Midbrain (tissue), 1 donor: ENCODE measurements at places on chromosomes 11 and 22.

DNA sequence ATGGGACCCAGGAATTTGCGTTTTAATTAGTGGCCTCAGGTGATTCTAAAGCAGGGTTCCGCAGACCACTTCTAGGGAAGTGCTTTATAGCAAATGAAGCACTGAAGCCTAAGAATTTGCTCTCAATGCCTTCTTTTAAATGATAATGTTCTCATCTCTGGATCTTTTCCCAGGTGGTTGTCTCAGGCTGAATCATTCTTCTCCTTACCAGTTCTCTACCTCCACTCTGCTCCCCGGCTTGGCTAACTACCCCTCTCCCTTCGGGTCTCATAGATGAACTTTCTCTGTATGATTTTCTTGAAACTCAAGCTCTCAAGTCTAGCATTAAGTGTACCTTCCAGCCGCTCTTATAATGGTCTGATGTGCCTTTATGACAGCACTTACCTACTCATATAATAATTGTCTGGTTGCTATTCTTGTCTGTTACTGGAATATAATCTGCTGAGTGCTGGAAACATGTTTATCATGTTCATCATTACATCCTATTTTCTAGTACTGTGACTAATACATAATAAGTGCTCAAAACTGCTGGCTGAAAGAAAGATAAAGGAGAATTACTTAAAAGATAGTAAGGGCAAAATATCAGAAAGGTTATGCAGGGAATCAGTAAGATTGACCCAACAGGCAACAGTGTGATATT lies 195.9 kb upstream of the SESN3 start:
- DNase-seq, result no peak

GRCh38 chr11:113519989-113520613 lies 44.9 kb upstream of the DRD2 start:
- DNase-seq, result no peak

- no peak for DNase-seq
Measured at GRCh38 chr11:44542372-44542771, 23.1 kb upstream of the CD82 start.

DNA sequence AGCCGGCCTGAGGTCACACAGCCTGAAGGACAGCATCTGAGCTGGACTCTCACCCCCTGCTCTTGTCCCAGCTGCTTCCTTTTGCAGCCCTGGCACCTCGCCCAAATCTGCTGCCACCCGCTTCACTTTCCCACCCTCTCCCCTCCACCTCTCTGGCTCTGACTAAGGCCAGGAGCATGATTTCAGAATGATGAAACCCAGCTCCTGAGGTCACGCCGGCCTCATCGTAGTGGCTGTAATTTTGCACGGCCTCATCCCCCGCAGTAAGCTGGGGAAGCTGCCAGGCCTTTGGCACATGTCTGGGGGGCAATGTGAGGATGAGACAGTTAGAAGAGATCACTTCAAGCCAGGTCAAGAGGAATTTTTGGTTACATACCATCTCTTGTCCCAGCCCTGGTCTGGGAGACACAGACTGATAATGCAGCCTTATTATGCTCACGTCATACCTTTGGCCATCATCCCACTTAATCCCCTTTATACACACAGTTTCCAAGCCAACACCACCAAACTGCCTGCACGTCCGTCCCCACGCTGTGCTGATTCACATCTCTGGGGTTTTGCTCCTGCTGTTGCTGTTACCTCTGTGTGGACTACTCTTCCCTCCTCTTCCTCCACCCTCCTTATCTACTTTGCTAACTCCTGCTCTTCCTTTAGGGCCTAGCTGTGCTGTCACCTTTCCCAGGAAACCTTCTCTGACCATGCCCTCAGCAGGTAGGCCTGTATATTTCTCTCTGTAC lies 58.1 kb downstream of the CHRDL2 start:
- DNase-seq, result no peak

DNA sequence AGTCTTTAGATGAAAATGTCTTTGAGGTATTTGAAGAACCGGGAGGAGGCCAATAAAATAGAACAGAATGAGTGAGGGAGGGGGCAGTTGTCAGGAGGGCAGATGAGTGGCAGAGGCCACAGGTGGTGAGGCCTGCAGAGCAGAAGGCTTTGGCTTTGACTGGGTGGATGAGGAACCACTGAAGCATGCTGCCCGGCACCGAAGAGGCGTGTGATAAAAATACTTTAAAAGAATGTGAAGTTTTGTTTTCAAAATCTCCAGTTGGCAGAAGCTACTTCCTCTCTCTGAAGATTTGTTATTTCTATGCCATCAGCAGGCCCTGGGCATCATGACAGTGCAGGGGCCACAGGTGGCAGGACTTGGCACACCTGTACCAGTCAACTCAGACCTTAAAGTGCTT lies 6.3 kb downstream of the MS4A12 start:
- DNase-seq, result no peak

DNA sequence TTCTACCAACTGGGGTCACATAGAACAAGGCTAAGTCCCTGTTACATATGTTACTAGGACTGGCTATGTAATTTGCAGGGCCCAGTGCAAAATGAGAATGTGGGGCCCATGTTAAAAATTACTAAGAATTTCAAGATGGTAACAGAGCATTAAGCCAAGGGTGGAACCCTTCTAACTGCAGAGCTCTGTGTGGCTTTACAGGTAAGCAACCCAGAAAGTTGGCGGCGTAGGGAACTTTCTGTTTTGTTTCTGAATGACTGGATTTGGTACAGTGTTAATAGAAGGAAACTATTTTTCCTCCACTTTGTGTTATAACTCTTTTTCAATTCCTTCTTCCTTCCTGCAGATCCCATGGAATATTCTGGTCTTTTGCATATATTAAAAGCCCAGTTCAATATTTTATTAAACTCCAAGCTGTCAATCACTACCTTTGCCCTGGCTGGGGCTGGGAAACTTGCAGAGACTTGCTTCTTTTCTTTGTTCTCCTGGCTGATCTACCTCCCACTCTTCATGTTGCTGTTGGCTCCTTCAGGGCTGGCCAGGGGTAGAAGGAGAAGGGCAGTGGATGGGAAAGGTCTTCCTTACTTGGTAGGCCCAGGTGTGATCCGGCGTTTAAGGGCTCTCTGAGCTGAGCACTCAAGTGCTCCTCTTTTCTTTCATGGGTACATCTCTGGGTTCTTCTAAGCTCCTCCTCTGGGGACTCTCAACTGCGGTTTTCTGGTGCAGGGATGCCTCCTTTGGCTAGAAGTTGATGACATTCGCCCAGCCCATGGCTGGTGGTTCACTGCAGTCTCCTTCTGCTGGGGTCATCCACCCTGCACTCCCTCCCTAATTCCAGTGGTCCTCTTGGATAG lies 67.7 kb downstream of the SNX19 start:
- no peak for DNase-seq

DNA sequence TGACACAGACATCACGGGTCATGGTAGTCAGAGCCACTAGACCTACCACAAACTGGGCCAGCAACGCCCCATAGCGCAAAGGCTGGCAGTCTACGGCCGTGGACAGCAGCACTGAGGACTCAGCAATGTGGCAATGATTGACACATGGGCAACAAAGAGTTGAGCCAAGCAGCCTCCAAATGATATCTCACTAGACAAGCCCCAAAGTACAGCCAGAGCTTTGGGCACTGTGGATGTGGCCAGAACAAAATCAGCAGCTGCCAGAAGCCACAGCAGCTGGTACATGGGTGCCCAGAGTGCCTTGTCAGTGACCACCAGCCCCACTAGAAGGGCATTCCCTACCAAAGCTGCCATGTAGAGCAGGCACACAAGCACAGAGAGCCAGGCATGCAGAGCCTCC lies 11.2 kb upstream of the UBQLNL start:
- no peak for DNase-seq

DNA sequence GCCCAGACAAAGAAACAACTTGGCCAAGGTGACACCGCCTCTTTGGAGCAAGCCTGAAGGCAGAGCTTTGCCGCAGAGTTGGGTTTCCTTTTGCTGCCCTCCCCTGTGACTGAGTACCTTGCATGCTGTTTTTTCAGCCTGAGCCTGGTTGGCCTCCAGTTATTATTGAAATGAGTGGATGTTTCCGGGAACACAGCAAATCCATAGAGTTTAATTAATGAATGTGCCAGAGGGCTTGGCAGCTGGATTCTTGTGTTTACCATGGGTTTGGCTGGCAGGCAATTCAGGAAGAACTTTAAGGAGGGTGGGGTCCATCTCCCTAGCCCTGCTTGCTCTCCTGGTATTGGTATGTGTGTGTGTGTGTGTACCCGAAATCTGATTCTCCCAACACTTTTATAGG lies 65.6 kb upstream of the CRYBB3 start:
- no peak for DNase-seq

DNA sequence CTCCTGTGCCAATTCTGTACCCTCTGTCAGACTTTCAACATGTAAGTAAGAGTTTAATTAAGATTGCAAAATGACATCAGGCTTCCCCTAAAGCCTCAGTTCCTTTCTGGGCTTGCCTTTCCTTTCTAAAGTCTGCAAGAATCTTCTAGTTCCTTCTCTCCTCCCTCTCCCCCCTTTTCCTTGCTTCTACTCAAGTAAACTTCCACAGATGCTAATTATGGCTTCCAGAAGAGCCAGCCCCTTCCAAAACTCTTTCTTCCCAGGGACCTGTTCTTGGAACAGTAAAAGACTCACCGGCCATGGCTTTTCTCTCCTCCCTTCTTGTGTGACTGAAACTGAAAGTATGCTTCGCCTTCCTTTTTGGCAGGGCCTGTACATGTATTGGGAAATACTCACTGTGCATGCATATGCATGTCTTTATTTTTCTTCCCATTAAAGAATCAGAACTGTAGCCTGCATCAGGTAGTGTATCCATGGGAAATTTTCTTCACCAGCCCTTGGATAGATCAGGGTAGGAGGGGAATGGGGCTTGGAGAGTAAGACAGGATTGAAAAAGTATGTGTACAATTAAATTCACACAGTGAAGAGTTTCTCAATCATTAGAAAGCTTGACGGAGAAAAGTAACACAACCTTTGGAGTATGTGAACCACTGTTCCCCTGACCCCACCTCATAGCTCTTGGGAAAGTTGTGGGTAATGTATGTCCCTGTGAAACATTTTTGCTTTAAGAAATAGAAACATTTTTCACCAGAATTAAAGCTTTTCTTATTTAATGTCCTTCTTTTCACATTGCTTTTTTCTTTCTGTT lies at the start of gene CASP1:
CASP1 (minus strand) TSS at position 332 of the 808 bp plus-strand sequence; CDS start at position 301, 31 bp downstream.
- DNase-seq, result no peak

DNA sequence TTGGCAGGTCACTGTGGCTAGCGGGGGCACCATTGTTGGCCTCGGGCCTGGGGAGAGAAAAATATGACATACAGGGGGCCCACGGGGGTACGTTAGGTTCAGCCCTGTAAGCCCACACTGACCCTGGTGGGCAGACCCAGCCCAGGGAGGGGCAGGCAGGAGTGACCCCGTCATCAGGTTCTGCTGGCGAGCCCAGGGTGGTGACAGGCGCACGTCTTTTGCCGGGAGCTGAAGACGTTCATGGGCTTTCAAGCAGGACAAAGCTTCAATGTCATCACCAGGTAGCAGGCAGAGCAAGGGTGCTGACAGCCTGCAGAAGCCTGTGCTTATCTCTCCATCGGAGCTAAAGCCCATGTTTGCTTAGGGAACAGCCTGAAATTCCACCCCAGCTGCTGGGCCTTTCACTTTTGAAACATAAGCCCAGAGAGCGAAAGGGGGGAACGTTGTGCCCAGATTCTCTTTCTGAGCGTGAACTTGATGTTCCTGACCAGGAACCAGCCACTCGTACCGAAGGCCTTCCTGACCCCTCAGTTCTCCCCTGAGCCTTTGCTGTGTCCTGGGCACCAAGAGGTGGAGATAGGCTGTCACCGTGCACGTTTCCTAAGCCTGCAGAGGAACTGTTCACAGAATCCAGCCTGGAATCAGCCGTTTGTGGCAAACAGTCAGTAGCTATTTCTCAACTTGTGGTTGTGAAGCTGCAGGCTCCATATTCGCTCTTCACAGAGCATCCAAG lies 74.0 kb upstream of the ATXN10 start:
- no peak for DNase-seq

GRCh38 chr11:65894034-65894591 lies 3.6 kb downstream of the CCDC85B start:
- no peak for DNase-seq

DNA sequence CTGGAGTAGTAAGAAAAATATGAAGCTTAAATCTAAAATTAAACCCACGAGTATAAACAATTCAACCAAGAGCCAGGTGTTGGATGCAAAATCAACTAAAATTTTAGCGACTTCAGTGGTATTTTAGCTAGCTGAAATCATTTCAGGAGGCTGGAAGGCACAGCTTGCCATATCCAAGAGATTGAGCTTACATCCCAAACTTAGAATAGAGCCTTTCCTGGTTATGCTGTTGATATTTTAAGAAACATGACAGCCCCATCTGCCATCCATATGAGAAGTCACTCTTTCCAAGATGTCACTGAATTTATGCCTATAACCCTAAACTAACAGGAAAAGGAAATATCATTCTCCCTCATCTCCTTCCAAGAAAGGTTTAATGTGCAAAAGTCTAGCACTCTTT lies 334.0 kb downstream of the KCNA4 start:
- no peak for DNase-seq

GRCh38 chr11:68377389-68377795 lies 65.0 kb downstream of the LRP5 start:
- no peak for DNase-seq

DNA sequence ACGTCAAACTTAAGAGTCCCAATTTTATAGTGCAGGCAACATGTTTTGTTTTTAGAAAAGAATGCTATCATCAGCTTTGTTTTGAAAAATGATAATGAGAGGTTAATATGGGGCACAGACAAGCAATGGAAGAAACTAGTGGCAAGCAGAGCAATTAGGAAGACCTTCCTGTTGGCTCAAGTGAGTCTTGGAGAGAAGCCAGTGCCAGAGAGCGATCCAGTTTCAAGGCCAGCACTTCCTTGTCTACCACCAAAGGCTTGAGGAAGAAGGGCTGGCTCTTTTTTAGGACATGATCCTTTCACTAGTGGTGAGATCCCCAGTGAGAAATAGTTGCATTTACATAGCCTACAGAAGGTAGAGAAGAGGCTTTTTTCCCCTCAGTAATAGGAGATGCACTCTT lies 1340.7 kb downstream of the LRRC4C start:
- no peak for DNase-seq

GRCh38 chr11:123362941-123363340 lies 67.1 kb upstream of the GRAMD1B start:
- no peak for DNase-seq

GRCh38 chr11:61833926-61834277 lies 5.8 kb downstream of the FADS2 start:
- DNase-seq, result no peak

DNA sequence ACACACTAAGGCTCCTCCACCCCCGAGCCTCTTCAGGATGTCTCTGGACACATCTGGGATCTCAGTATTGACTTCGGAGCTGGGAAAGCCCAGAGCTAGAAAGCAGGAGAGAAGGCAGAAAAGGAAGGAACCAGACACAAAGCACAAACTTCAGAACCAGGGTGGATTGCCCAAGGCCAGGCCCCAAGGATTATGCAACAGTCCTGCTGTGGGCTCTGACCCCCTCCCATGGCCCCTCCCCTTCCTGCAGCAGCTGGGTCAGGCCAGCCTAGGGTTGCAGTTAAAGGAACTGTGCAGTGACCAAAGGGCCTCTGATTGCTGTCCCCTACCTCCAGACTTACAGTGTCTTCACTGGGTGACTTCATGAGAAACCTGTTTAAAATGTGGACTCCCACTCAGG lies 5.3 kb downstream of the KCNE3 start:
- peak; percentile 23 for DNase-seq

- no peak for DNase-seq
Measured at GRCh38 chr11:70032470-70032795, 45.7 kb upstream of the ANO1 start.
